ENCODE measurements at places on chromosomes 1 and 21. TPM values are rescaled to one million over a fixed set of nuclear protein-coding genes. Genes with fewer than 3 reads are reported as not detected.

The AVPR1B gene
- not detected for total RNA-seq

DNA sequence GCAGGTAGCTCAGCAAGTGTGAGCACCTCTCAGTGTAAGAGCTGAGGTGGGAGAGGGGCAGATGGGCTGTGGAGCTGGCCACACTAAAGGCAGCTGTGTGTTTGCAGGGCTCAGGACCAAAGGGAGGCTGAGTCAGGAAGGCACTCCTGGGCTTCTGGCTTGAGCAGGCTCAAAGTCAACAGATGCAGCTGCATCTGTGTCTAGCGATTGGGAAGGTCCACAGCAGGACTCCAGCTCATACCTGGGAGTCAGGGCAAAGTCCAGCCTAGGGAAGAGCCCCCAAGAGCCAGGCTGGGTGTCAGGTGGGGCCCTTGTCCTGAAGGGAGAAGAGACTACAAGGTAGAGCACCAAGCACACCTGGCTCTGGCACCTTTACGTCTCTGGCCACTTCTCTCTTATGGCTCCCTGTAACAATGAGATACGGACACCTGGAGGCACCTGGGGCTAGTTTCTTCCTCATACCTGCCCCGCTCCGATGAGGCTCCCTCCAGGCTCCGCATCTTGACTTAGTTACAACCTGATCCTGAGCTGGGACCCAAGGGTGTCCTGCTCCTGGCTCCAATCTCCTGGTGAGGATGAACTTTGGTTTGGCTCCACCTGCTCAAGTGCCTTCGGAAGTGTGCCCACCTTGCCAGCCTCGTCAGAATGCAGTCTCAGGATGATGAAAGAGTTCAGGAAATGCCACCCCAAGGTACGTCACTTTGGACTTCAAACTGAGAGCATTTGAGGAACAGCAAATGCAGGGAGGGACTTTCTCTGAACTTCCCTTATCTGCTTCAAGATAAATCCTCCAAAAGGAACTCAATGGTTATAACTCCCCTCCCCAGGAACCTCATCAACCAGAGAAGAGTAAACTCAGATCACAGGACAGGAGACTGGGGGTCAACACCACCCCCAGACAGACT, 21.5 kb upstream of the SLC2A1 start:
- DNase-seq, result no peak
- H3K27ac ChIP-seq, result peak overlapping the region; percentile 25
- no peaks in the 10 kb centered on the region for H3K36me3 ChIP-seq

DNA sequence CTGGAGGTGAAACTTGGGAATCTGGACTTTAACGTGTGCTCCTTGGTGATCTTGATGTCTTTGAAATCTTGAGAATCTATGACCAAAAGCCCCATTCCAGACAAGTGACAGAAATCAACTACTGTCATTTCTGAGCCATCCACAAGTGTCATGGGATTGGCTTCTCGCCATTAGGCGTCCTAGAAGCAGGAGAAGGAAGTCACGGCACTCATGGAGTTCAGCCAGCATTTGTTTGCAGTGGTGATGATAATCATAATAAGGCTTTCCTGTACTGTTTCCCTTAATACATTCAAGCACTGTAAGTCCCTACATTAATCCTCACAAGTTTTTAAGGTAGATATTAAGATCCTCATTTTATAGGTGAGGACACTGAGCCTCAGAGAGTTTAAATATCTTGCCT, 11.9 kb downstream of the F5 start:
- no peaks in the 10 kb centered on the region for H3K27me3 ChIP-seq
- H3K36me3 ChIP-seq, result no peaks in the 10 kb centered on the region
- H3K4me3 ChIP-seq, result no peak overlapping the region
- no peak overlapping the region for H3K27ac ChIP-seq
- no peaks in the 10 kb centered on the region for H3K4me1 ChIP-seq
- DNase-seq, result no peak

The MFSD2A gene
- 20.0 TPM for total RNA-seq

DNA sequence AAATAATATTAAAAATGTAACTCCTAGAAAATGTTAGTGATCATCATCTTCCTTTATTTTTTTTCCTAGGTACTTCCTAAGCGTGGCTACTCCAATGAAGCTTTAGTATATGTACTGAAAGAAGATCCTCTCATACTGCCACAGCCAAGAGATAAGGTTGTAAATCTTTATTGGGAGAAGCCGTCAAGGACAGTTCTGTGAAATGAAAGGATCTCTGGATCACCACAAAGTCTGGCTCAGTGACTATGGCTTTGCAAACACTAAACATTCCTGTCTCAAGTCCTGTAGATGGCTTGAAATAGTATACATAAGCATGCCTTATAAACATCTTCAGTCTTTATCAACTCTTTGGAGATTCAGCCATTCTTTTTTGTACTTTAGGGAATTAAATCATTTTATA, 61.2 kb upstream of the DPH5 start:
- H3K36me3 ChIP-seq, result no peaks in the 10 kb centered on the region
- no peaks in the 10 kb centered on the region for H3K4me1 ChIP-seq
- H3K27me3 ChIP-seq, result no peaks in the 10 kb centered on the region
- H3K4me3 ChIP-seq, result no peak overlapping the region
- H3K27ac ChIP-seq, result no peak overlapping the region
